ENCODE measurements at places on chromosomes 1 and 21.

DNA sequence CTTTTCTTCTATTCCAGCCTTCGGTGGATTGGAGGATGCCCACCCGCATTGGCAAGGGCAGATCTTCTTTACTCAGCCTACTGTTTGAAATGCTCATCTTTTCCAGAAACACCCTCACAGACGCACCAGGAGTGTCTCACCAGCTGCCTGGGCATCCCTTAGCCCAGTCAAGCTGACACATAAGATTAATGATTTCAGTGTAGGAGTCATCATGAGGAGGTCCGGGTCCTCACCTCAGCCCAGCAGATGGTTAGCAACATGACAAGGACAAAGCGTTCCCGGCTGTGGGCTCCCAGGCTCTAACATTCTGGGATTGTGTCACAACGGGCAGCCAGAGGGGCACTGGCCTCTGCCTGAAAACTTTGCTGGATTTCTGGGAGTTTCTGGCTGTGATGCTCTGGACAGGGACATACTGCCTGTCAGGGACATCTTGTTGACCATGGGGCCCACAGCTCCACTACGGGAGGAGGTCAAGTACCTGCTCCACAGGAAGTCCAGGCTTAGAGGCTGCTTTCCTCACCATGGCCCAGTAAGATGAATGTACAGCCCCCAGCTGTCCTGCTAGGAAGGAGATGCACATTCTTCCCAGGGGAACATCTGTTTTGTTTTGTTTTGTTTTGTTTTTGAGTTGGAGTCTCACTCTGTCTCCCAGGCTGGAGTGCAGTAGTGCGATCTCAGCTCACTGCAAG, 204.0 kb upstream of the COA6 start:
- no peak for DNase-seq

- no peak for DNase-seq
These were observed 182.6 kb upstream of the KCNK2 start for GRCh38 chr1:214899908-214900460.

DNA sequence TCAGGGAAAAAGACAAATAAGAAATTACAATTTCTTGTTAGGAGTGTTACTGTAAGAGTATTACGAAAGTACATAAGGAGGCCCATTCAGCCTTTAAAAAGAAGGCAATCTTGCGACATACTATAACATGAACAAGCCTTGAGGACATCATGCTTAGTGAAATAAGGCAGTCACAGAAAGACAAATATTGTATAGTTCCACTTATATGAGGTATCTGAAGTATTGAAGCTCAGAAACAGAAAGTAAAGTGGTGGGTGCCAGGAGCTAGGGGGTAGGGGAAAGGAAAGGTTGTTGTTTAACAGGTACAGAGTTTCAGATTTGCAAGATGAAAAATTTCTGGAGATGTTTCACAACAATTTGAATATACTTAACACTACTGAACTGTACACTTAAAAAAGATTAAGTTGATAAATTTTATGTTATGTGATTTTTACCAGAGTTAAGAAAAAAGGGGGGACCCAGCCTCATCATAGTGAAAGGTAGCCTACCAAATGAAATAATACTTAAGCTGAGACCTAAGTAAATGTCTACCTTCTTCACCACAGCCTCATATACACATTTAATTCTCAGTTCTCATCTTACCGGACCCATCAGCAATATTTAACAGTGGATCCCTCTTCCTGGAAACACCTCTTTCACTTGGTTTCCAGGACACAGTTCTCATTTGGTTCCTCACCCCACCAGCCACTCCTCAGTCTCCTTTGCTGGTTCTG, 19.5 kb downstream of the USP24 start:
- DNase-seq = peak; percentile 90

DNA sequence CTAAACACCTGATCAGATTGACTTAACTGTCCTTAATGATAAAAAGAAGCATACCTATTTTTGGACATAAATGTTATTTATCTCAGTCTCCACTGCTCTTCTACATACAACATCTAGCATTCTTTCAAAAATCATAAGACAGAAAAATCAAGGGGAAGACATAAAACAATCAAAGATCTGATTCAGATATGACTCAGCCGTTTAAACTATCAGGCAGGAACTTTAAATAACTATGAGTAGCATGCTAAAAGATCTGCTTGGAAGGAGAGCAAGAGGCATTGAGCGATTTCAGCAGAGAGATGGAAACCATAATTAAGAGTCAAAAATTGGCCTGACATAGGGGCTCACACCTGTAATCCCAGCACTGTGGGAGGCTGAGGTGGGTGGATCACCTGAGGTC, 27.2 kb upstream of the SLC22A15 start:
- DNase-seq = no peak

GRCh38 chr1:6275826-6276782, 15.2 kb upstream of the GPR153 start:
- no peak for DNase-seq

DNA sequence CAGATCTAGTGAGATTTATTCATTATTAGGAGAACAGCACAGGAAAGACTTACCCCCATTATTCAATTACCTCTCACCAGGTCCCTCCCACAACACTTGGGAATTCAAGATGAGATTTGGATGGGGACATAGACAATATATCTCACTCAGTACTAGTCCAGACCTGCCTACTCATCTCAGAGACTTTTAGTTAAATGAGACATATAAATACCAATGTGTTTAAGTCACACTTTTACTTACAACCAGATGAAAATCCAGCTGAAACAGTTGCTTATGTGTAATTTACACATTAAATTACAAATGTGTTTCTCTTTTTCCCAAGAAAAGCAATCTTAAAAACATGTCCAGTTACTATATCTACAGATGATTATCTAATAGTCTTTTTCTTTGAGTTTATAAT, 1145.6 kb downstream of the KCNT2 start:
- no peak for DNase-seq

DNA sequence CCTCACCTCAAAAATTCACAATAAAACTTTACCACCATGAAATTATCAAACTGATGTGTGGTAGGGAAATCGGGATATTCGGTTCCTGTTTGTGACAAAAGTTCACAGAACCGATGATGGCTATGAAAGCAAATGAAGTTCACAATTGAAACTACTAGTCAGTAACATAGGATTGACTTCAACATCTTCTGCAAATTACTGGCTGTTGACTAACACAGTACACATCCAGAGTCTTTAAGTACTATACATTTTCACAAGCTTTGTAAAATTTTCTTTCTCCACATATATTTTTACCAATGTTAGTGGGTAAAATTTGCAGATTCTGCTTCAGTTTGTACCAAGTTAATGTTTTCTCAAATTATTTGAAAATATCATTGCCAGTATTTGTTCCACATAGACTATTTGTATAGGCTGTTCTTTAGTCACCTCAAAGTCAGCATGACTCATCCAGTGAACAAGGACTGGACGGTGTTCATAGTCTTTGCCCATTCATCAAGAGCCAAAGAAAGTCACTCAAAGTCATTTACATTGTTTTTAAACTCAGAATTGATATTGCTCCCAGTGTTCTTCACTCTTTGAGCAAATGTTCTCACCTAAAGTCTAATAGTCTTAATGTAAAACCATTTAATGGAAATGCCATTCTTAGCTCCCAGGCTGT, 213.4 kb downstream of the USP25 start:
- no peak for DNase-seq

DNA sequence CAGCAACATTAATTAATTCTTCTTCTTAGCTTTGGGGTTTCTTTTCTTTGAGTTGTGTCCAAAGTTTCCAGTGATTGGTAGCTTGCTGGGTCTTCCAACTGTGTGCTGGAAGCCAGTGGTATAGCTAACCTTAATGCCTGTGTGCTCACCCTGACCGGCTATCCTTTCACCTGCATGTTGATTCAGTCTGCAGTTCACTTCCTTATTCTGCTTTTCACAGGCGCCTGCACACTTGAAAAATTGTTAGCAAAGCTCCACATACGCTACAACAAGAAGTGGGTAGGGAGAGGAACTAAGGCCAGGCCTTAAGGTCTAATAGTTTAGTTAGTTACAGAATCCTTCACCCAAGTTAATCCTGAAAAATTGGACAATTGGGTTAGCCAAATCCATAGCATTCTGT, 35.7 kb downstream of the NCF2 start:
- DNase-seq = no peak

DNA sequence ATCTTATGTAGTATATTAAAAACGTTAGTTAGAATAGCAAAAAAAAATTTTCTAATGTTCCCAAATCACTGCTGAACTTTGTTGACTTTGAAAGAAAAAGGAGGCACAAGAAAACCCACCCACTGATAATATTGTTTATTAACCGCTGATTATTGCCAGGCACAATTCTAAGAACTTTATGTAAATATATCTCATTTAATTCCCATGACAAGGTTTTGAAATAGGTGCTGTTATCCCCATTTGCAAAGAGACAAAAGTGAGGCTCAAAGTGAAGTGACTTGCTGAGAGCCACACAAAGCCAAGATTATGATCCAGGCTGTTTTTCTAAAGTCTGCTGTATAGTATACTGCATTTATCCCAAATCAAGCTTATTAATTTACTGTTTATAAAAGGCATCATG, 56.4 kb downstream of the SASS6 start:
- no peak for DNase-seq

- DNase-seq = no peak
These were observed 4.9 kb downstream of the MTHFR start for GRCh38 chr1:11800756-11801433.

DNA sequence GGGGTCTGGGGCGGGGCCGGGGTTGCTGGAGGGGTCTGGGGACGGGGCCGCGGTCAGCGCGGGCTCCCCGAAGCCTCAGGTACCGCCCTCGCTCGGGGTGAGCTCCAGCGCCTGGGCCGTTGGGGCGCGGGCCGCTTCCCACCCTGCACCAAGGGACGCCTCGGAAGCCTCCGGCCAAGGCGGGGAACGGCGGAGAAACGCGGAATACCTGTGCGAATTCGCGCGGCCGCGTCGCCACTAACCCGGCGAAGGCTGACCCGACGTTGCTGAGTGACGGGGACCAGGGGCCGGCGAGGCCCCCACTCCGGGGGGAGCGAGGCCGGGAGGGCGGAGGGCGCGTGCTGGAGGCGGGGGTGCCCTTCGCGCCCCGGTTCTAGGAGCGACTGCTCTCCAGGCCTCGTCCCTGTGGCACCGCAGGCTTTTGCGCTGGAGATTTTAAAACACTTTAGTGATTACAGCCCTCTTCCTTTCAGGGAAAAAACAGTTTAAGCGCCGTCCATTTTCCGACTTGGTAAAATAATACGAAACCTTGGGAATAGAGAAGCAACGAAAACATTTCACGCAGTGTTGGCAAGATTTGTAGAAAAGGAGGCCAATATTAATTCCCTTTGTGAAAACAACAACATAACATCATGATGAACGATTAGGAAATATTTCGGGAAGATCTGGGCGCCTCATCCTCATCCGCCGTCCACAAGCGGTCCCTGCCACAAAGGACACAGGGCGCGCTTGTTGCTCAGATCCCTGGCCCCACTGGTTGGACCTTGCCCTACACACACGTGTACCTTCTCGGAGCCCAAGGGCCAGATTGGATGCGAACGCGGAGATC, 971 bp upstream of the GNG4 start:
- DNase-seq = no peak

DNA sequence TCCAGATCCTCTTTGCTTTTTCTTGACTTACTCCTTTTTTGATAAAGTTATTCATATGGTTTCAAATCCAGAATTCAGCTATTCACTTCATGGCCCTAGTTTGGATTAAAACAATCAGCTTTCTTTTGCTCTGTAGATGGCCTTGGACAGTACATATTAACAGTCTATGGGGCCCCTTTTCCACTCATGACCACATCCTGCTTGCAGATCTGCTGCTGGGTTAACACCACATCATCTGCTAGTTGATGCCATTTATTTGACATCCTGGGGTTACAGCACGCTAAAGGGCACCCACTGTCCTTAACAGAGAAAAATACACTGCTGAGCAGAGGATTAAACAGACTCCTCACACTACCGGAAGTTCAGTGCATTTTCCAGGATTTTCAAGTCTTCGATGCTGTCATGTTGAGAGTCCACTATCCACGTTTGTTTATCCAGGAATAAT, 941 bp upstream of the IFI16 start:
- peak; percentile 43 for DNase-seq

DNA sequence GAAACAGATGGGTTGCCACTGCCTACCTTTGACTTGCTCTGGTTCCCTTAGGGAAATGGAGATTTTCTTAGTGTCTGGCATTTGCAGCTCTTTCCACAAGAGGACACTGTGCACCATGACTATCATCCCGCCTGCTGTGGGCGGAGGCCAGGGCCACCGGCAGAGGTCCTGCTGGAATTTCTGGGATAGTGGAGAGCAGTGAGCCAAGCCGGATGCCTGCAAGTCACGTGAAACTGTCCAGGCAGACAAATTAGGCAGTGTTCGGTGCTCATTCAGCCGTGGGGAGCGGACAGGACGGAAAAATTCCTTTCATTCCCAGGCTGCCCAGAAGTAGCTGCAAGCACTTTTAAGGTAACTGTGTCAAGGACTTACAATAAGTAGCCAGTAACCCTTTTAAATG, 43.4 kb downstream of the IGSF5 start:
- DNase-seq = no peak

DNA sequence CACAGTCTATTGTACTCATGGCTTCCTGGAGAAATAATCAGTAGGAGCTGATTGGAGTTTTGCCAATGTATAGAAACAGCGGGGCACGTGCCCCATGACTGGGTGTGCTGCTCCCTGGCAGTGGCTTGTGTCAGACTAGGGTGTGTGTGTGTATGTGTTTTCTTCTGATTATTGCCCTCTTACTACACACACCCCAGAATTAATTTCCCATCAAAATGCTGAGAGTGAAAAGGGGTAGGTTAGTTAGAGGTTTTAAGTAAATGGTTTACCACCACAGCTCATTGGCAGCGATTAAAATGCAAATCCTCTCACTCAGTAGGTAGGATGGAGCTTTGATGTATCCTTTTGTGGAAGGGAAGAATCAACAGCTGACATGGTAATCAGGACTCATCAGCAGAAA, 29.9 kb downstream of the HHAT start:
- DNase-seq = no peak

- DNase-seq = no peak
These were observed 55.5 kb downstream of the TRIM11 start for GRCh38 chr1:228350831-228351781.
